ENCODE measurements at places on chromosomes 16 and 17.

DNA sequence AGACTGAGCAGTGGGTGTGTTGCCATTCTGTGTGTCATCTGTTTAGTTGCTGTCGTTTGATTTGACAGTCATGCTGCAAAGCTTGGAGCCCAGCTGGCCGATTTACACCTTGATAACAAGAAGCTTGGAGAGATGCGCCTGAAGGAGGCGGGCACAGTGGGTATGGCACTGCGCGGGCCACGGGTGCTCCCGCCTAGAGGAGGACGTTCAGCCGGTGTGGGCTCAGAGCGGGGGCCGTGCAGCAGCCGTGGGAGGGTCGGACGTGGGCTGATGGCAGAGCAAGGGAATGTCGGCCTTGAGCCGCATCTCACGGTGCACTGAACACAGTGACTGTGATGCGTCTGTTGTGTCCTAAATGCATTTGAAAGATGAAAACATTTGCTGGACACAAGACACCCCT, 3.7 kb downstream of the FN3KRP start:
- DNase-seq = no peak

GRCh38 chr17:4540687-4541327, 14.4 kb downstream of the MYBBP1A start:
- DNase-seq = peak; percentile 77

DNA sequence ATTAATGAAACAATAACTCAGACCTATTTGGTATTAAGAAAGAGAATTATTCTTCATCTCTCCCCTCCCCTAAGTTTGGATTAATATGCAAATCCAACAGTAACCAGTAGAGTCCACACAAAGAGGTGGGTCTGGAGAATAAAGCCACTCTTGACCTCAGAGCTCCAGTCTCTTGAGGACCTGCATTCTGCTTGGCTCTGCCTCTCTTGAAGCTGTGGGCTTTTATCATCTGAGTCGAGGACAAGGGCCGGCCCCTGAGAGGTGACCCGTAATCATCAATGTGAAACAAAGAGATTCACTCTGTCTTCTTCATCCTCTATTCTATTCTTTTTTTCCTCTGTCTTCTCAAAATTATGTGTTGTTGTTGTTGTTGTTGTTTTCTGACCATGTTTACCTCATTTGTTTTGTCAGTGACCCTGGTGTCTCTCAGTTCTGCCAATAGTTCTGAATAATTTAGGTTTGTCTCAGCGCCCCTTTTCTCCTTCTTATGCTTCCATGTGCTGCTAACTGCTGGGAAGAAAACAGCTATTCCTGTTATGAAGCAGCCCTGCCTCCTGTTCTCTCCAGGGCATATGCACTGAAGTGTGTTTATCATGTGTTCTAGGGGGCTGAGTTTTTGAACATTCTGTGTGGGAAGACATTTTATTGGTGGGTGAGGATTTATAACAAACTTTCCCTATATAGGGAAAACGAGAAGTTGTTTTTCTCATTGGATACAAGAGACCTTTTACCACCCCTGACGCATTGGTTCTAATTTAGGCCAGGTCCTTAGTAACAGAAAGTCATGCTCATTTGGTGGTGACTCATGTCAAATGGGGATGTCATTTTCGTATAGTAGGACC, 135.8 kb downstream of the TRIM37 start:
- no peak for DNase-seq

- DNase-seq = no peak
These were observed 177.2 kb downstream of the CDH8 start for GRCh38 chr16:61858988-61859387.

- no peak for DNase-seq
These were observed 8.7 kb downstream of the MSL1 start for GRCh38 chr17:40130352-40131042.

GRCh38 chr17:48590607-48591161, 643 bp upstream of the HOXB3 start:
- DNase-seq = no peak

GRCh38 chr16:75537776-75538175, 1.9 kb upstream of the CHST5 start:
- DNase-seq = no peak

DNA sequence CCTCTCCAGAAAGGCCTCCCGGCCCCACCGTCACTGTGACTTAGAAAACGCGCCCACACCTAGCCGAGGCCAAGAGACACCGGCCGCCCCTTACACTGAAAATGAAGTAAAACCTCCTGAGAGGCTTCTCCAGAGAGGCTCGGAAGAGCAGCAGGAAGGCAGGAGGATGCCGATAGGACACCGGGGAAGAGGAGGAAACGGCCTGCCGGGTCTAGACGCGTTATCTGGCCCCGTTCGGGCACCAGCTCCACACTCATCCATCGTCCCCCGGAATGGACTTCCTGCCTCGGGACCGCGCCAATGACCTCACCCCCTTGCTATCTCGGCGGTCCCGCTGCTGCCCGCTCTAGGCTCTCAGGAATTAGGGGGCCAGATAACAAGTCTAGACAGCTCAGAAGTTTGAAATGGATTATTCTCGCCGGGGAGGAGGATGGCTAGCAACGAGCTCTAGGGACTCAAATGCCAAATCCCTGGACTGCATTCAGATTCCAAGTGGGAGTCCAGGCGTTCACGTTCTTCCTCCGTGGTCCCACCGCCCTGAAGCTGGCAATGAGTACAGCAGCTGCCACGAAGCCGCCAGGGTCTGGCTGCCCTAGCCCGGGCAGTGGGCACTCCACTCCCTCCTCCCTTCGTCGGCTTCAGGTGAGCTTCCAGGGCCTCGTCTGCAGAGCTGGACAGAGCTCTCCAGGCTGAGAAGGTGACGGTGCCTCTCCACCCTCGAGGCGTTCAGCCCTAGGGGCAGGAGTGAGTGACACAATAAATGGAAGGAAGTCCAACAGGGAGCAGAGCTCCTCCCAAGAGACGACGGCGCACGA, 350.9 kb downstream of the FOXL1 start:
- DNase-seq = peak; percentile 83

DNA sequence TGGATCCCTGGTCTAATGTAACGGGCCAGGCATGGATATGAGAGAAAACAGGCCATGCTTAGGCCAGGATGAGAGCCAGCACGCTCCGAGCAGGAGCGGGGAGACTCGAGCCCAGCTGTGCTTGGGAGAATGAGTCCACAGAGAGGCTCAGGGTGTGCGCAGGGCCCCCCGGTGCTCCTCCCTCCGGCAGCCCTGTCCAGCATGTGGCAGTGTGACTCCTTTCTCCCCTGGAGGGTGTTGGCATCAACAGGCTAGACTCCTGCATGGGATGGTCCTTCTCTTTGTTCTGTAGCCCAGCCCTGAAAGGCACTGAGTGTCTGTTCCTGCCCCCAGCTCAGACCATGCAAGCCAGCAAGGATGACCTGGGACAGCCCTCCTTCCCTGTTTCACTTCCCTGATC, 23.4 kb downstream of the PGS1 start:
- DNase-seq = no peak

- DNase-seq = no peak
These were observed 11.6 kb upstream of the TMEM100 start for GRCh38 chr17:55734128-55734781.

GRCh38 chr16:2816751-2817339, at the start of gene PRSS21:
Gene PRSS21, plus strand, starts transcription at chr16:2817237. Its CDS starts 32 bp downstream, at chr16:2817269.
- no peak for DNase-seq

GRCh38 chr17:81435652-81436293, 40.5 kb downstream of the BAHCC1 start:
- no peak for DNase-seq

GRCh38 chr16:85657996-85658395, 30.8 kb downstream of the GINS2 start:
- no peak for DNase-seq

DNA sequence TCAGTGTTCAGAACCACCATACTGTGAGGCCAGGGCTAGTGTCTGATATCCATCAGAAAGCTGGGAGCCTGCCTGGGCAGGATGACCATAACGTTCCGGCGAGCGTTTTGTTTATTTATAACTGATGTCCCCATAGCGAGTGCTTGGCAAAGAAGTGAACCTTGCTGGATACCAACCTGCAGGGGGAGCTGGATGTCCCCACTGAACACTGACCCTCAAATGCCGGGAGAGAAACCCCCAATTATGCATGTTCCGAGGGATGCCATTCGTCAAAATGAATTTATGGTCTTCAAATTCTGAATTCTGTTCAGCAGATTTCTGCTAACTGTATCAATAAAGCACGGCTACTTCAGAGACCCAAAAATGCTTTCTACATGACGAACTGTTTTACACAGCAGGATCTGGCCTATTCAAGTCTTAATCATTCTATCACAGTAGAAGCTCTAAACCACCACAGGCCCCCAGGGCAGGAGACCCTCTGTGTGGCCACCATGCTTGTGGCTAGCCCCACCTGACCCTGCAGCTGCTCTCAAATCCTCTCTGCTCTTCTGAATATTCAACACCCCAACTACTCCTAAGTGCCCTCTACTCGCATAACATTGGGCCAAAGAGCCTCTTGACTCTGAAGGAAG, 15.2 kb downstream of the MED24 start:
- peak; percentile 79 for DNase-seq

- DNase-seq = no peak
These were observed 3.6 kb downstream of the LITAF start for GRCh38 chr16:11583166-11583565.

DNA sequence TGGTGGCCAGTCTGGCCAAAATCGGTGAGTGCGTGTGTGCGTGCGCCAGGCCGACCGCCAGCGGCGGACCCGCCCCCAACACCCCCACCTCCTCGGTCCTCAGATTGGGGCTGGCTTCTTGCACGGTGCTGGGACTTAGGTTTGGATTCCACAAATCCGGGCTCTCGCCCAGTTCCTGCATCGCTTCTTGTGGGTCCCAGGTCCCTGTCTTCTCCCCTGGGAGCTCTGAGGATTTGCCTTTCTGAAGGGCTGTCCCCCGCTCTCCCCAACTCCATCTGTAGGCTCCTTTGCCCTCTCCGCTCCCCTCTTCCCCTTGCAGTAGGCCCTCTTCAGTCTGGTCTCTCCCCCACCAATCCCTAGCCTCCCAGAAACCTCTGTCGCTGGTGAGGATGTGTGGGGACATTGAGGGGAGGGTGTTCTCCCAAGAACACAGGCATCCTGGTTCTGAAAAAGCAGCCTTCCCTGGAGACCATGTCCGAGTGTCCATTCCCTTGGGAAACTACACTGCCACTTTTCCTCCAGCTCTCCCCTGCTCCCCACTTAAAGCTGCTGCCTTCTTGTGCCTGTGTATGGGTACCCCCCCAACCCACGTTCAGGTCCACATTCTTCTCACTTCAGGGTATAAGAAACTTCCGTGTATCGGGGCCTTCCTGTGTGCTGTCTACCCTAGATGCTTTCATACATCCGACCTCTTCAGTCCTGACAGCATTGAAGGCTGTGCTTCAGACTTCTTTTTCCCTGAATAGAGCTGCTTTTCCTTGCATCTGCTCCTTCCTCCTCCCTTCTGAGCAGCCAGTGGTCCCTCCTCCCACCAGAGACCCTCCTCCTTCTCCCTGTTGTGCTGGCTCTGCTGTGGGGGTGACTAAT, 632 bp downstream of the SLC9A5 start:
- DNase-seq = no peak

DNA sequence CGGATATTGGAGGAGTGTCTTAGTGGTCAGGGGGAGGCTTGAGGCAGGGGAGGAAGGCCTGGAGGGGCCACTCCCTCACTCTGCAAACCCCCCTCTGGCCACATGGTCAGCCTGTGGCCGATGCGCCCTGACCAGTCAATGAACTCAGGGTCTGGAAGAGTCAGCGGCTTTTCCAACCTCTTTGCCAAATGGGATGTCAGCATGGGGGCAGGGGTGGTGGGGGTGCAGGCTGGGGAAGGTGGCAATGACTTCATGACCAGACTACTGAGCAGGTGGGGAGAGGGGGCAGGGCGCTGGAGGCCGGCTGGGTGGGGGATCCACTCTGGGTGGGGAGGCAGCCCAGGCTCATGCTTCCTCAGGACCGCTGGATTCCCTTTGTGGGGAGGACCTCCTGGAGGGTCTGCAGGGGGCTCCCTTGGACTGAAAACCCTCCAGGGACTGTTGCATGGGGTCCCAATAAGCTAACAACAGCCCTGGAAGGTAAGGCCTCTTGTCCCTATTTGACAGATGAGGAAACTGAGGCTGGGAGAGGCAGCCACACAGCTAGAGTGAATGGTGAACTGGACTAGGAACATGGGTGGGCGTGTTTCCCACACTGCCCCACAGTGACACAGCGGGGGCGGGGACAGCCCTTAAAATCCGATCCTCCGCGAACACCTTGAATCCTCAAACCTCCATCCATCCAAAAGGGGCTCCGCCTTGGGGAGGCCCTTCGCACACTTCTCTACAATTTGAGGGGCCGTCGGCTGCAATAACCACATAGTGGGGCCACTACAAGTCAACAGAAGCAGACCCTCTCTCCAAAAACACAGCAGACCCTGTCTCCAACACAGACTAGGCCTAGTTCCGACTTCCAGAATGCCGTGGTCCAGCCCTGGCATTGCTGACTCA, 81.0 kb upstream of the TOB1 start:
- DNase-seq = no peak

DNA sequence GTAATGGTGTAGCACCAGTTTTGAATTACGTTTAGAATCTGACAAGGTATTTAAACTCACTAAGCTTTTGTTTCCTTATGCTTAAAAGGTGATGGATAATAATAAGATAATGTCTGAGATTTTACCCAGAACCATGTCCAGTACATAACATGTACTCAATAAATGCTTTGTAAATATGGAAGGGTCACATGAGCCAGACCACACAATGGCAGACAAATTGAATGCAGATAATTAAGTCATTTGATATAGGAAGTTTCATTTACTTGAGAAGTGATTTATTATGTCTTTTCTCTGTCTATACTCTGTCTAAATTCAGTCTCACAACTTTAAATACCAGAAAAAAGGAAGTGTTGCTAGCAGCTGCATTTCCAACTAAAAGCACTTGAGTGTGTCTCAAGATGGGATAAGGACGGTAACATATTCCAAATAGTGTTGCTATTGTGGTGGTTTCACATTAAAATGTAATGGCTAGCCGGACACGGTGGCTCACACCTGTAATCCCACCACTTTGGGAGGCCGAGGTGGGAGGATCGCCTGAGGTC, 52.5 kb upstream of the DHX40 start:
- DNase-seq = no peak

DNA sequence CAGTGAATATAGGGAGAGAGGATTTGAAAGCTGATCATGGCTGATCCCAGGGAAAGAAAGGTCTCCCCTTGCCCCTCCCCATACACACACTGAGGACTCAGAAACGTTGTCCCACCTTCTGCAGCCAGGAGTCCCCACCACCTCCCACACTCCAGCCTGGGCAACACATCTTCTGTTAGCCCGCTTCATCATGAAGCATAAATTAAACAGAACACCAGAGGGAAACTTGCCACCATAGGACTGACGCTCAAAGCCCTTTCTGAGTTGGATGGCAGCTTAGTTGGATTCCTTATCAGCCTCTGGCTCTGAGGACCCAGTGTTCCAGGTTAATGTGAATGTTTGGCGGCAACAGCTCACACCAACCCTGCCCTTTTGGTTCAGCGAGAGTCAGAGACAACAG, 33.9 kb downstream of the ARHGAP27 start:
- no peak for DNase-seq

GRCh38 chr16:67383284-67383683, 10.0 kb downstream of the TPPP3 start:
- no peak for DNase-seq

- DNase-seq = no peak
These were observed 28.1 kb downstream of the SERPINF1 start for GRCh38 chr17:1789936-1790335.

GRCh38 chr16:3861808-3862451, 18.6 kb downstream of the CREBBP start:
- no peak for DNase-seq

- no peak for DNase-seq
These were observed 20.3 kb downstream of the MPP3 start for GRCh38 chr17:43812396-43813265.

- peak; percentile 5 for DNase-seq
These were observed 47.6 kb upstream of the CBFA2T3 start for GRCh38 chr16:89024546-89025060.

Data from left cardiac atrium (tissue), 4 donors.